ENCODE measurements at places on chromosomes 6 and 20.

- DNase-seq, result peak; percentile 63
Measured at GRCh38 chr6:138509371-138509770, 10.1 kb upstream of the NHSL1 start.

DNA sequence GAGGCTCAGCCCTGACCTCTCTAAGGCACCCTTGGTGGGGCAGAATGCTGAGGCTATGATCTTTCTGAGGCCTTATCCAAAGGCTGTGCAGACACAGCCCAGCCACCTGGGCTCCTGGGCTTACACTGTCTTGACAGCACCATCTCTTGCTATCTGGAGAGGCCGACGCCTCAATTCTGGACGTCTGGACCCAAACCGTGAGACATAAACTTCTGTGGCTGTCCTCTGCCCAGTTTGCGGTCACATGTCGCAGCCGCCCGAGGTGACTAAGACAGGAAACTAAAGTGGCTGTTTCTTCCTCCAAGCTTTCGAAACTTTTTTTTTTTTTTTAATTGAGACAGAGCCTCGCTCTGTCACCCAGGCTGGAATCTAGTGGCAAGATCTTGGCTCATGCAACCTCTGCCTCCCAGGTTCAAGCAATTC, 49.3 kb downstream of the PRR18 start:
- DNase-seq, result peak; percentile 95

- DNase-seq, result no peak
Measured at GRCh38 chr20:45275338-45275737, 21.0 kb upstream of the SLPI start.

DNA sequence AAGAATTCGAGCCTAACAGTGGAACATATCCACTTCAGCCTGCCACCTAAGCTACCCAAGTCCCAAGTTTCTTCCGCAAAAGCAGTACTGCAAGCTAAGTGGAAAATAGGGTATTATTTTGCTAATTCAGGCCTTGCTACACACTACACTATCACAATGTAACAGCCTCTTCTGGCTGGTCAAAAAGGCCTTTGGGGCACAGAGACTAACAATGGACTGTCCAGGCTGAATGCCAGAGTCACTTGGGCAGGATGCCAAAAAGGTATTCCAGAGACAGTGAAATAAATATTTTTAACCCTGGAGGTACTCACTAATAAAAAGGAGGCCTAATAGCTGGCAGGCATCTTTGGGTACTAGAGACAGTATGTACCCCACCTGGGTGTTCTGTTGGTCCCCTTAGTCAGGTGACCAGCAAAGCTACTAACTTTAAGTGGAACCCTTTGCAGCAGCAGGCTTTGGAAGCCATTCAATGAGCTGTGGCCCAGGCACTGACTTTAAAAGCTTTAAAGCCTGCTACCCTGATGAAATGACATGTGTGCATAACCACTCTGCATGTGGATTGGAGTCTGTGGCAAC, 692.1 kb downstream of the HTR1B start:
- no peak for DNase-seq

GRCh38 chr6:99485395-99485773, 29.8 kb downstream of the USP45 start:
- DNase-seq, result no peak

GRCh38 chr6:15905488-15906419, 223.1 kb upstream of the MYLIP start:
- DNase-seq, result peak; percentile 80

DNA sequence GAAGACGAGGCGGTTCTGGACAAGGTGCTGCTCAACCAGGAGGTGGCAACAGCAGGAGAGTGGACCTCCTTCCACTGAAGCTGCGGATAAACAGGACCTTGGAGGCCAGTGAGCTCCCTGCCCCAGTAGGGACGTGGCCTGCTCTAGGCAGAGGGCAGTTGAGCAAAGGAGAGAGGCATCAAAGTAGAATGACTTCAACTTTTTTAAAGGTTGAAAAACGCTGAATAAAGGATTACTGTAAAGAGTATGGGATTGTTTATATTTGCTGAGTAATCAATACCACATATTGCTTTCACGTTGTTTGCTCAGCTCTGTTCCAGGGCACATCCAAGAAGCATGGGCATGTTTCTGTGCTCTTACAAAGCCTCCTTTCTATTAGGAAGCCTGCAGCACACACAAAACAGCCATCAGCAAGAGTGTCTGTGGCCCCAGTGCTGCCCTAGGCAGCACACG, 48.1 kb downstream of the ERMARD start:
- no peak for DNase-seq

- DNase-seq, result no peak
Measured at GRCh38 chr6:39211183-39211582, 18.1 kb downstream of the KCNK5 start.

DNA sequence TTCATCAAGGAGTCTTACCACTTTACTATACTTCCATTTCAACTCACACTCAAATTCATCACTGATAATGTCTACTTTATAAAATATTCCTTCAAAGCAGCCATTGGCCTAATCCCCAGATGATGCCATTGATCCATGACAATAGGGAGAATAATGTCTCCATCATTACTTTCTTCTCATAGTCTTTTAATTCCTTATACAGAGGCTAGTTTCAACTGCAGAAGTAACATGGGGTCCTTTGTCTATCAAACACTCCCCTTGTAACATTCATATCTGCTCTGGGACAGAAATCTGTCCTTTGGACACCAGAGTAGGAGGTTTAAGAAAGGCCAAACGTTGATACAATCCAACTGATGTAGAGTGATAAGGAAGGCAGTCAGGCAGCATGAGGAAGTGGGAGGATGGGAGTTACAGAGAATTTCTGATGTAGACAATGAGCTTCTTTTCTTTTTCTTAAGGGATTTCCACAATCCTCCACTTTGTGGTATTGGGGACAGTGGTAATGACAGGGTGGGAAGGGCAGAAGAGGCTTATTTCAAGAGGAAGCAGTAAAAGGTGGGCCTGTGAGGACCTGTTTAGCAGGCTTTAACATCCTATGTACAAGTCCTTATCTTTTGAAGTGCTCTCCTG, 18.9 kb upstream of the HLA-DOA start:
- peak; percentile 59 for DNase-seq

DNA sequence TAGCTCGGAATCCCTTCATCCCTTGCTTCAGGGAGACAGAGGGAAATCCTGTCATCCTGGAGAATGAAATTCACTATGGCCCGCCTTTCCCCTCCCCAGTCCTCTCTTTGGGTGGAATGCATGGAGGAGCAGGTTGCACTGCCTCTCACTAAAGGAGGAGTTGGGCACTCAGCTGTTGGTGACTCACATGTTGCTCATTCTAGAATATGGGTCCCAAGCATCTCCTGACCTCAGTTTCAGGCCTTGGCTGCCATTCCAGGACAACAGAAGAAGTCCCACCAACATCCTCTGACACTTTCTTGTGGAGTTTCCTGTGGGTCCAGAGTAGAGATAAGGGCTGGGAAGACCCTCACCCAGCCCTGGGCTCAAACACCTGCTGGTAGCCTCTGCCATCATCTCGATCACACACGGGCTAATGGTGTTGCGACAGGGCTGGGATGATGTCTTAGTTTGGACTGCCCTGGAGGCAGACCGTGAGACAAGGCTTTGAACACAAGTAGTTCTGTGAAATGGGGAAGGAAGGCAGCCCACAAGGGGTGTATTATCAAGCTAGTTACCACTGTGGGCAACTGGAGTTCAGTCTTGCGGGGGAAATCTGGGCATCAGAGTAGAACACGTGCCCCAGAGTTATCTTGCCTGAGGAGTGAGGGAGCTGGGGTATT, 52.4 kb upstream of the RNF24 start:
- DNase-seq, result peak; percentile 71

- DNase-seq, result no peak
Measured at GRCh38 chr6:106048336-106048735, 37.8 kb upstream of the PRDM1 start.

GRCh38 chr6:149063468-149063867, 254.0 kb upstream of the TAB2 start:
- no peak for DNase-seq

- no peak for DNase-seq
Measured at GRCh38 chr6:4136354-4136831, 1.0 kb upstream of the ECI2 start.

- no peak for DNase-seq
Measured at GRCh38 chr6:64081453-64081852, 445.9 kb downstream of the PHF3 start.

- DNase-seq, result no peak
Measured at GRCh38 chr6:168828800-168829199, 387.8 kb downstream of the SMOC2 start.

GRCh38 chr6:118485601-118486550, 62.2 kb upstream of the PLN start:
- peak; percentile 9 for DNase-seq

GRCh38 chr6:119669221-119669620, 319.7 kb upstream of the MAN1A1 start:
- peak; percentile 79 for DNase-seq

GRCh38 chr6:40715570-40716403, 128.6 kb upstream of the LRFN2 start:
- peak; percentile 18 for DNase-seq

DNA sequence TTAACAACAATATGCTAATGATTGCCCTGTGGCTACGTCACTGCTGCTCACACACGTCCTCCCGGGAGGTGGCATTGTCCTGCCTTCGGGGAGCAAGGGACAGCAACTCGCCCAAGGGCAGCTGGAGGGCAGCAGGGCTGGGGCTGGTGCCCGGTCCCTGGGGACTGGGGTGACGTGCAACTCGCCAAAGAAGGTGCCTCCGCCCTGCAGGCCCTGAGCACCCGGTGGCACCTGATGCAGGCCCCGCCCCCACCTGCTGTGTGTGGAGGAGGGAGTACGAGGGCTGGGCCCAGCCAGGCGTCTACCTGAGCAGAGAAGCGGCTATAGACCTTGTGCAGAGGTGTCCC, 64.8 kb upstream of the SLCO4A1 start:
- DNase-seq, result no peak

DNA sequence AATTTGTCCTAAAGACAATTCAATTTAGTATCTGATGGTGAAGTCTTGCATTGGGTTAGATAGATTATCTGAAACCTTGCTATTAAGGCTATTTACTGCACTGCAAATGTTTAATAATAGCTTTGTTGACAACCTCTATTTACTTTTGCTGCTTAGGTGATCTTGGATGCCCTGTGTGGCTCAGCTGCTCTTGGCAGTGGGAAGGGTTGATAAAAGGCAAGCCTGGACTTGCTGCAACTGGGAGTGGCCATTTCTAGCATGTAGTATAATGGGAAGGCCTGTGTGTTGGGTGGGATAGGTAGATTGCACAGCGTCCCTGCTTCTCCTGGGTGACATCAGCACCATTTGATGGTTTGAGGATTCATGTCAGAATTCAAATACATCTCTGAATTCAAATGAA, 49.1 kb downstream of the ARMC2 start:
- no peak for DNase-seq

- DNase-seq, result no peak
Measured at GRCh38 chr20:56995635-56996075, 270.8 kb downstream of the BMP7 start.

GRCh38 chr6:100342830-100343229, 121.9 kb downstream of the SIM1 start:
- DNase-seq, result no peak

GRCh38 chr6:90650041-90650940, 63.4 kb upstream of the MAP3K7 start:
- no peak for DNase-seq

GRCh38 chr6:132736239-132736638, 21.5 kb downstream of the VNN2 start:
- DNase-seq, result peak; percentile 95

DNA sequence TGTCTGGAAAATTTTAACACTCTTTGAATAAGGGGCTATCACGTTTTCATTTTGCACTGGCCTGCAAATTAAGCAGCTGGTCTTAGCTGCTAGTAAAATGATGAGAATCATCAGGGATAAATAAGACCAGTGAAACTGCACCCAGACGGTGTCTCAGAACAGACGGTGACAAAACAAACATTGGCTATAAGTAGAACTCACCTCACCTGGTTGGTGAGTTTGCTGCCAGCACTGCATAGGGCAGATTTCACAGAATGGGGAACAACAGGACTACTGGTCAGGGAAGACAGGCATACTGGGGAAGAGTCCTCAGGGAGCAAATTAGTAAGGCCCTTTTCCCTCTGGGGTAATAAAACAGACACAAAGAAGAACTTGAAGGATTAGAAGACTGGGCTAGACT, 175.9 kb upstream of the CITED2 start:
- DNase-seq, result no peak

DNA sequence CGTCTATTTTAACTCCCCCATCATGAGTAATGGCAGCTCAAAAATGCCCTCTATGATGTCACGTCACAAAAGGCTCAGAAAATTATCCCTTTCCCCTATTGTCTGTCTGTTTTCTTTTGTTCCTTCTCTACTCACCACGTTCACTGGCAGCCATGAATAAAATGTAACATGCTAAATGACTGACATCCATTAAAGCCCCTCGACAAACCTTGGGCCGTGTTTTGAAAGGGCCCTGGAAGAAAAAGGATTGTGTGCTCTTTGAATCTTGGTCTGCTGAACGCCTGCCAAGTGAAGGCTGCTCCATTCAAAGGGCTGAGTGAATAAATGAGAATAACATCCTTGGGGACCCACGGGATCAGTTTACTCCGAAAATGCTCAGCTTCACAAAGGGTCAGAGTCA, 118.7 kb downstream of the RPS12 start:
- DNase-seq, result no peak

DNA sequence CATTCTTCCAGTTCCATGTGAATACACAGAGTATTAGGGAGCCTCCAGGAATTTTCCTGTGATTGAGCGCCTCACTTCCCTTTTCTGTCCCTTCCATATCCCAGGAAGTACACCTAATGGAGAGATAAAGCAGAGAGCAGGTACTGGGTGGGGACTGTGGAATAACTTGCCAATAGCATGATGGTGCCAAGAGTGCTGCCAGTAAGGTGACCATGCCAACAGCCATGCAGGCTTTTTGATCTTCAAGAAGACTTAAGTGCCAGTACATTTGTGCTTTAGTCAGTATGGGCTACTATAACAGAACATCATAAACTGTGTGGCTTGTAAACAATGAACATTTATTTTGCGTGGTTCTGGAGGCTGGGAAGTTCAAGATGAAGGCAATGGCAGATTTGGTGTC, 160.2 kb upstream of the RIMS1 start:
- no peak for DNase-seq

GRCh38 chr20:15487682-15488081, 1085.6 kb downstream of the KIF16B start:
- DNase-seq, result no peak

DNA sequence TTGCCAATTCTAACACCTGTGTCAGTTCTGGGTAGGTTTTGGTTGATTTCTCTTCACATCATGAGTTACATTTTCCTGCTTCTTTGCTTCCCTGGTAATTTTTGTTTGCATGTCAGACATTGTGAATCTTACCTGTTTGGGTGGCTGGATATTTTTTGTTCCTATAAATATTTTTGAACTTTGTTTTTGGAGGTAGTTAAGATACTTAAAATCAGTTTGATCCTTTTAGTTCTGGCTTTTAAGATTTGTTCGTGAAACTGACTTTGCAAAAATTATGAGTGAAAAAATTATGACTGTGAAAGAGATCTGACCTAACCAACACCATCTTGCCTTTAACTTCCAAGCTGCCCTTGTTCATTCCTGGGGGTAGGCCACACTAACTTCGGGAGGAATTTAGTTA, 69.5 kb downstream of the BCAS1 start:
- no peak for DNase-seq

GRCh38 chr20:41499961-41500725, 118.0 kb downstream of the CHD6 start:
- no peak for DNase-seq

Measured in inflammatory macrophage treated with lipopolysaccharide for 4 hours (primary cell).